Subcutaneous preadipocyte (primary cell): ENCODE measurements at places on chromosomes 5 and 9. TPM values are rescaled to one million over a fixed set of nuclear protein-coding genes. Genes with fewer than 3 reads are reported as not detected.

RNF183 gene
- total RNA-seq, result under 0.01 TPM in 1 of 2 replicates, not detected in the other

LRSAM1 gene
- 11.8 and 16.2 TPM in 2 replicates for total RNA-seq

SLC9A3 gene
- 0.98 and 1.1 TPM in 2 replicates for total RNA-seq

RMRP gene
- 167,582 and 231,316 TPM in 2 replicates for total RNA-seq

DEPDC1B gene
- 5.1 and 11.3 TPM in 2 replicates for total RNA-seq

SPATA6L gene
- 0.39 and 1.5 TPM in 2 replicates for total RNA-seq

FAXDC2 gene
- total RNA-seq, result 3.1 and 7.3 TPM in 2 replicates

DHX29 gene
- 33.4 and 37.7 TPM in 2 replicates for total RNA-seq

IL4 gene
- total RNA-seq, result not detected in 2 replicates

TMEM174 gene
- not detected in 2 replicates for total RNA-seq

CDKN2A gene
- total RNA-seq, result 24.0 and 26.5 TPM in 2 replicates

WDR31 gene
- 0.73 and 0.98 TPM in 2 replicates for total RNA-seq

ENC1 gene
- total RNA-seq, result 8.1 and 25.2 TPM in 2 replicates

TMEM38B gene
- total RNA-seq, result 20.2 and 20.5 TPM in 2 replicates

PRSS3 gene
- total RNA-seq, result 5.1 and 26.6 TPM in 2 replicates

PCDHB6 gene
- total RNA-seq, result under 0.01 TPM in 2 replicates

TLX3 gene
- total RNA-seq, result not detected in 2 replicates

TMEM252 gene
- not detected in 2 replicates for total RNA-seq

PCSK5 gene
- total RNA-seq, result 4.8 and 9.8 TPM in 2 replicates

CYLC2 gene
- not detected in 2 replicates for total RNA-seq

SH3TC2 gene
- 0.37 and 1.2 TPM in 2 replicates for total RNA-seq
